ENCODE measurements at places on chromosomes 3 and 15.

DNA sequence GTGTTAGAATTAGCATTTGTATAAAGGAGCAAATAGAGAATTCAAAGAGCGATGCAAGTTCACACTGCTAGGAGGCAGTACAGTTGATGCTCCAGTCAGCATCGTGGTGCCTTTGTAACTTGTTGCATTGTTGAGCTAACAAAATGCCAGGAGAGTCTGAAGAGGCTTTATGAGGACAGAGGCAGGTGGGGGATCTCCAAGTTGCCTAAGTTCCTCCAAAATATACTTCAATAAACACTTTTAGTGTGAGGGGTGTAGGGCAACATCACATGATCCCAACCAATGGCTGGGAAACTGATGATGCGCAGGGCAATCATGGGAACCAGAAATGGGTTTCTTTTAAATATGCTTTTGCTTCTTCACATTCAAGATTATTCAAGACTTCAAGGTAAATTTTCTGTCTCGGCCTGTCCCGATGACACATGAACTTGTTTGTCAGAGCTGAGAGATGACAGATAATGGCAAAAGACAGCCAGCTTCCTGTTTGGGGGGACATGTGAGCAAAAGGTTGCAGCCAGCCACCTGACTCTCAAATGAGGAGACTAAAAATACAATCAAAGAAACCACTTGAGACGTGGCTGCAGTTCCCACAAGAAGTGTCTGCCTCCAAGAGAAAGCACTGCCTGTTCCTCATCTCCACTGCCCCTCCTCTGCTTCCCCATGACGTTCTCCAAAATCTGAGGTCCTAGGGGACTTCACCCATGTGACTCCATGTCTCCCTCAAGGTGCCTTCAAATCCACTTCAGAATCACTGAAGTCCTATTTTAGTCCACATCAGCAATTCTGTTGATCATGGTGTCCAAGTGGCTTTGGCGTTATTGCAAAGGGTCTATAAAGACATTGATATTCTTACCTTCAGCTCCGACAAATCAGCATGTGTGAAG, 39.3 kb downstream of the KLHL6 start:
- DNase-seq = peak; percentile 89

DNA sequence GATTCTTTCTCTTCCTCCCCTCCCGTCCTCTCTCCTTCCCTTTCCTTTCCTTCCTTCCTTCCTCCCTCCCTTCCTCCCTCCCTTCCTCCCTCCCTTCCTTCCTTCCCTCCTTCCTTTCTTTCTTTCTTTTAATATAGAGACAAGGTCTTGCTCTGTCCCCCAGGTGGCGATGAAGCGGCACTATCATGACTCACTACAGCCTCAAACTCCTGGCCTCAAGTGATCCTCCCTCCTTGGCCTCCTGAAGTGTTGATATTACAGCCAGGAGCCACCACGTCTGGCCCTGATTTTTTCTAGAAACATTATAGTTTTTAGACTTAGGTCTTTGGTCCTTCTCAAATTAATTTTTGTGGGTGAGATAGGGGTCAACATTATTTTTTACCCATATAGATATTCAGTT, 15.5 kb downstream of the GRM2 start:
- peak; percentile 16 for DNase-seq

DNA sequence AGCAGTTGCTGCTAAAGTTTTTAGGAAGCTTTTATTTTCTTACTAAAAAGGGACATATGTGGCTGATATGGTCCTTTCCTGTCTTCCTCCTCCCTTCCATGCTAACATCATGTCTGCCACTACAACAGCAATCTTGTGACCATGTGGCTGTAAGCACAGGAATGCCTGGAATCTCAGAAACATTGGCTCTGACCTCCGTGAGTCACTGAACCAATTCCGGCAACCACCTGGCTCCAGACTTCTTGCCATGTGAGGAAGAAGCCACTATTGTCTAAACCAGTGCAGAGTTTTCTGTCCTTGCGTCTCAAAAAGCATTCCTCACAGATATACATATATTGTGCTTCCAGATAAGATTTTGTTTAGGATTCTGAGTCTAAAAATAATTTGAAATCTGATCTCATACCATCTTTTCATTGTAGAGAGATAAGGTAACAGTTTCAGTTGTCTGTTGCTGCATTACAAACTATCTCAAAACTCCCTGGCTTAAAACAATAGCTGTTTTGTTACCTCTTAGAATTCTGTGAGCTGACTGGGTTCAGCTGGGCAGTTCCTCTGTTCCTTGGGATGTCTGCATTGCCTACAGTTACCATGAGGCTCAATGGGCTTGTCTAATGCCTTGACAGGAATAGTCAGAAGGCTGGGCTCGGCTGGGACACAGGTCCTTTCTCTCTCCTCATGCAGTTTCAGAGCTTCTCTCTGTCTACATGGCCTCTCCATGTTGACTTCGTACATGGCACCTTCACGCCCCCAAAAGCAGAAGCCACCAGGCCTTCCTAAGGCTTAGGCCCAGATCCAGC, 77.3 kb upstream of the MAGI1 start:
- DNase-seq = no peak

DNA sequence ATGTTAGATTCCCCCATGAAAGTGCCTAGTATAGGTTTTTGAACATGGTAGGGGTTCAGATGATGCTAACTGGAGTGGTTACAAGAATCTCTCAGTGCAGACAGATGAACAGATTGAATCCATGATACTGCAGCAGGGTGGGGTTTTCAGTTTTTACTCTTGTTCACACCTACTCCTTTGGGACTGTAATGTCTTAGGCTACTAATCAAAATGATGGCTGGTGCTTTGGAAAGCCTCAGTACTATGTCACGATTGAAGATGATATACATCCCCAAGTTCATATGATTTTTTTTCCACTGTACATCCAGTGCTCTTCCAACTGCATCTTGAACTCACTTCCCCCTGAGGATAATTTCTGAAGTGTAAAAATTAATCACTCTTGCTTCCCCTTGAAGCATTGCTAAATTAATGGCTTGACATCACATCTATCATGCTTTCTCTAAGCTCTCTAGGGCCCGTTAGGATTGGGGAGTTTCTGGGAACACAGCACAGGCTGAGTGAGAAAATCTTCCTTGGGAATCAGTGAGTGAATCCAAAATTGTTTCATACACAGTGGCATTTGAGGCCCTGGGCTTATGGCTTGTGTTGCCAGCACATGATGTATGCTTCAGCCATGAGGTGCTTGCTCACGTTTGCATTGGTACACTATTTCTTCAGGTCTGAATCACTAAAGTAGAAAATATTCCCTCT, 115.0 kb upstream of the TPRG1 start:
- DNase-seq = no peak

- no peak for DNase-seq
These were observed 75.3 kb downstream of the ZNF609 start for GRCh38 chr15:64535460-64536243.

DNA sequence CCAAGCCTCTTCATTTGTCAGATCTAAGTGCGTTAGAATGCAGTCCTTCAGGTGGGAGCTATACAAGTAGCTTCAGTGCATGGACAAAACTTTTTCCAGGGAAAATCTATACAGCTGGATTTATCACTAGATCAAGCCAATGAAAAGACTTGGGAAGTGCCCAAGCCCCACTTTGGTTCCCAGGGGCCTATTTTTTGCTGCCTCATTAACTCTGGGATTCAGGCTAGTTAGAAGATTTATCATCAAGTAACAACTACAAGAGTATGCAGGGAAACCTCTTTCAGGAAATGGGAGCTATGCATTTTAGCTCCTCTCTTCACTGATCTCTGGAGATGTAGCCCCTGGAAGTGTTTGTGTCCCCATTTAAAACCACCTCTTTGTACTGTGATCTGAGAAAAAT, 908.8 kb downstream of the SQOR start:
- DNase-seq = no peak

DNA sequence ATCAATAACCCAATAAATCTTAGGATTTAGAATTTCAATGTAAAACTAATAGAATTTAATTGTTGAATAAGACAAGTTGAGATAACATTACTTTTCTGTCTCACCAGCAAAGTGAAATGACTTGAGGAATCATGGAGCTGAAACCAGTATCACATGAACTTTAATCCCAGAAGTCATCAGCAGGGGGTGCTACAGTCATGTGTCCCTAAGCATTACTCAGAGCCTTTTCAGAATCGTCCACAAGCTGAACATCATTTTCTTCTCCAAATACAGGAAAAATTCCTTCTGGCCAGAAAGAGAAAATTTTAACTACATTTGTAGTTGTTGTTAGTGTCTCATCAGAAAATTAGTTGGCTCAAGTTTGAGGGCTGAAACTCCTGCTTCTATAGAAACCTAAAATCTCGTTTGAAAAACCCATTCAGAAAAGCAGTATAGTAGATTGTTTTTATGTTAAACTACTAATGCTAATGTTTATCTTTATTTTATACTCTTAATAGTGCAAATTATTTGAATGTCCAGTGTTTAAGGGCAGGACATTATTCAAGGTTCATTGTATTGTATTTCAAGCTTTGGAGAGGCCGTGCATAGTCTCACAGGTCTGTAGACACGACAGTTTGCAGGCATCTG, 384.1 kb downstream of the PLOD2 start:
- peak; percentile 47 for DNase-seq

- DNase-seq = no peak
These were observed 68.8 kb upstream of the SLC12A8 start for GRCh38 chr3:125281381-125281780.

DNA sequence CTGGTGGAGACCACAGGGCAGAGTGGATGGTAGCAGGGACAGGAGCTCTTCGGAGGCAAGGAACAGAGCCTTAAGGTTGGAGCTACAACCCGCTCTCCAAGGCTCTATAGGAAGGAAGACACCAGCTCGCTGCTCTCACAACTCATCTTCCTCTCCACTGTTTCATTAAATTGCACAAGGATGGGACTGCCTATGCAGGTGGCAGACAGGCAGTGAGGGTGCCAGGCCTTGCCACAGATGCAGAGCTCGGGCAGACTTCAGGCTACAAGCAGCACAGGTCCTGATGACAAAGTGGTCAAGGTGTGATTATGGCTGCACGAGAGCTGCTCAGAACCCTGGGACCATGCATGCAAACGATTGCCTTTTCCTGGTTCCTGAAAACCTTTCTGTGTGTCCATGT, 144.6 kb downstream of the FOXP1 start:
- DNase-seq = no peak

GRCh38 chr15:52228921-52229320, 37.7 kb upstream of the GNB5 start:
- DNase-seq = no peak

- no peak for DNase-seq
These were observed 1.7 kb downstream of the GABRG3 start for GRCh38 chr15:26972636-26973035.

DNA sequence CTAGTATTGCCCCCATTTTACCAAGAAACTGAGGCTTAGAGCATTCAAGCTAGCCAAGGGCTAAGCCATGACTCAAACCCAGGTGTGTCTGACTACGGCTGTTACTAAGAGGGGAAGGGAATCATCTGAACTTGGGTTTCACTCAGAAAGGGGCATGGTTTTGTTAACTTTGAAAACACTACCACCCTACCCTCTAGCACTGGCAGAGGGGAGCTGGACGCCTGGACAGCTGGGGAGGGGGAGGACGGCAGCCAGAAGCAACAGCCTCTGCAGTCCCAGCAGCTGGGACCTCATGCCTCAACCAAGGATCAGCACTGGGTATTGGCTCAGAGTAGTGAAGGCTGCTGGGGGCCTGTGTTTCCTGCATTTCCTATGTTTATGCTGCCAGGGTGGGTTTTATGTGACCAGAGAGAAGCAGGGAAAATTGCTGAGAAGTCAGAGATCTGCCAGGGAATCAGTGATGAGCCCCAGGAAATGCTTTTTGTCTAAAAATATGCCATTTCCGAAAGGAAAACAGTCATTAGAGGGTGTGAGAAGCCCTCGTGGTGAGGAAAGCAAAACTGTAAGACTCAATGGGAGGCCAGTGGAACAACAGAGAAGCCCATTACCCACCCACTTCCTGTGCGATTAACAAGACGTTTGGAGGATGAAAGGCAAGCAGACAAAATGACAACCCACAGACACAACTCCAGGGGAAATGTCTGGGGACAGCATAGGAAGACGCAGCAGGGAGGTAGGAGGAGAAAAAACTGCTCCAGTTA, 41.2 kb downstream of the LIPC start:
- peak; percentile 98 for DNase-seq

DNA sequence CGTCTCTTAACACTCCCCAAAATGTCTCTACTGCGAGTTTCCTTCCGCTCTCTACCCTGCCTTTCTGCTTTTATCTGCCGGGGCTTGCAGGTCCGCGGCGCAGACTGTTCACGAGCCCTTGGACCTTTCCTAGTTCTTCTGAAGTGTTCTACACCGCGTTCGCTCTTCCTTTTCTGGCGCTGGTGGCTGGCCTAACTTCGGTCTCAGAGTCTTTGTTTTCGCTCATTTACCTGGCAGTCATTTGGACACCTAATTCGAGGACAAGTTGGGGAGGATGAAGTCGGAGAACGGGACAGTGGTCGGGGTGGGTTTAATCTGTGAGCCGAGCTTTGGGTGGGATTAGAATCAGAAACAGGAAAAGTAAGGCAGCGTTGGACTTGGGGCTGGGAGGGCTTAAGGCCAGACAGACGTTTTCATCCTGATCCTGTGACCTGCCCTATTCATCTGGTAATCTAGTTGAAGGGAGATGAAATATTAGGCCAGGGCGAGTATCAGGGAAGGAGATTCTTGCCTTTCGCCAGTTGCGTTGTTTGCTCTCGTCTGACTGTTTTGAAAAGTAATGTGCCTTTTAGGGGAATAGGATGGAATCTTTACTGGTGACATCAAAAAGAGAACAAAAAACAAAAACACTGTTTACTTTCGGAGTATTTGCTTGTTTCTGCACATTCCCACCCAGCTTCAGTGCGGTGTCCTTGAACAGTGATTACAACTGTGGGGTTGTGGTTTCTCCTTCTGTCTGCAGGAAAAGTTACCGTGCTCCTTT, 1.8 kb downstream of the DIPK2A start:
- DNase-seq = peak; percentile 89

- DNase-seq = no peak
These were observed 156.0 kb downstream of the CACNA1D start for GRCh38 chr3:53650424-53650823.

- DNase-seq = no peak
These were observed 50.3 kb downstream of the NPTN start for GRCh38 chr15:73582851-73583379.

GRCh38 chr3:17088602-17089313, 204.0 kb downstream of the PLCL2 start:
- peak; percentile 56 for DNase-seq

DNA sequence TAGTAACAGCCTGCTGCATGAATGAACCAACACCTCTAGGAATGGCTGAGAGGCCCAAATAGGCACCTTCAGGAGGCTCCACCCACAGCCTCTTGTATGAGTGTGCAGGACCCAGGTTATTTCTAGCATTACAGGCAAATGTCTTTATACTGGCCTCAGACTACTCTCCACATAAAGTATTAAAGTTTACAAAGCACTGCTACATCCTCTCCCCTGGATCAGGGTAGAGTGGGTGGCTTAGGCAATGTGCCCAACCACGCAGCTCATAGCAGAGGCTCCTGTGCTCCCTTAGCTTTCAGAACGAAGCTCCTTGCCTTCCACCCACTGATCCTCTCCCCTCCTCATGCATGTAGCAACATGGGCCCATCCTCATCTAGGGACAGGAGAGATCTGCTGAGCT, 16.3 kb downstream of the TMEM43 start:
- DNase-seq = no peak

GRCh38 chr3:72894976-72895552, 7.2 kb downstream of the GXYLT2 start:
- no peak for DNase-seq

GRCh38 chr3:112437146-112438022, 61.9 kb downstream of the BTLA start:
- peak; percentile 29 for DNase-seq

- peak; percentile 37 for DNase-seq
These were observed 75.9 kb upstream of the FGF12 start for GRCh38 chr3:192802957-192803899.

Data from Jurkat, Clone E6-1 (cell line).